ENCODE measurements at places on chromosomes 6 and 20. TPM values are rescaled to one million over a fixed set of nuclear protein-coding genes. Genes with fewer than 3 reads are reported as not detected.

DNA sequence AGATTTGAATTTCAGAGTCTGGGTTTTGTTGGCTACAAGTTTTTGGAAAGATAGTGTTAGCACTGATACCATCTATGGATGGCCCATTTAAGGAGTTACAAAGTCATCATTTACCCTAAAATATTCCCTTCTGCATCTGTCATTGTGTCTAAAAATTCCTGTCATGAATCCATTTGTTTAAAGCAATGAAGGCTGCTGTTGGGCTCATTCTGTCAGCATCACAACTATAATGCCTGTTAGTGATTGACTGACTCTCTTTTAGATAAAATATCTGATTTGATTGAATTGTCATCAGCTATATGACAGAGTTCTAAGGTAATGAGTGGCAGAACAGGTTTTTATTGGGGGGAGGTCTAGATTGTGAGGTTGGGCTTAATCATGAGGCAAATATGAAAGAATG, 167.6 kb upstream of the IMPG1 start:
- DNase-seq = no peak

DNA sequence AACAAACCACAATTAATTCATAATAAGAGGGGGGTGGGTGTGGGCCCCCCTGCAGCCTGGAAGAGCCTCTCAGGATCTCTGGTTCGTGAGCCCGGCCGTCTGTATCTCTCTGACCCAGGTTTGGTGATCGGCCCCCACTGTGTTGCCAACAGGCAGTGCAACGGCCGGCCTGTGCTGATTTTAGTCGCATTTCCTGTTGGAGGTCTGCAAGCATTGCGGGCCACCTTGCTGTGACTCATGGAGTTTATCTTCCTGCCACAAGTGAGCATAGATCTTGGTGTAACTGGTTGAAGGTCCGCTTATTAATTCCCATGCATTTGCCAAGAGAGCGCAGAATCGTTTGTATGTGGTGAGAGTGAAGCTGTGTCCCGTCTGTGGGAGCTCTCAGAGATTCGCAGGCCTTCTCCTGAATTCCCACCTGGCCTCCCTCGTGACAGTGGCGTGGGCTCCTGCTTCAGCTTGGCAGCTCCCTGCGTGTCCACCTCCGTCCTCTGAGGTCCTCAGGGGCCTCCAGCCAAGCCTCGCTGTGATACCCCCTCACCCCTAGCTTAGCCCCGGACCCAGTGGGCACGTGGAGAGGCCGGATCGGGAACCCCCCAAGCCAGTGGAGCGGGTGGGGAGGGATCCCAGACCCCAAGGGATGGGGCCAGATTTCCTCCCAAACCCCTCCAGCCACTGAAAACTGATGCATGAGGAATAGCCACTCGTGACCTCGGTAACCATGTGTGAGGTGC, 269.8 kb downstream of the CDH4 start:
- no peak for DNase-seq

Gene TBC1D22B
- 4.0 TPM for total RNA-seq

Gene PTCRA
- total RNA-seq = not detected

DNA sequence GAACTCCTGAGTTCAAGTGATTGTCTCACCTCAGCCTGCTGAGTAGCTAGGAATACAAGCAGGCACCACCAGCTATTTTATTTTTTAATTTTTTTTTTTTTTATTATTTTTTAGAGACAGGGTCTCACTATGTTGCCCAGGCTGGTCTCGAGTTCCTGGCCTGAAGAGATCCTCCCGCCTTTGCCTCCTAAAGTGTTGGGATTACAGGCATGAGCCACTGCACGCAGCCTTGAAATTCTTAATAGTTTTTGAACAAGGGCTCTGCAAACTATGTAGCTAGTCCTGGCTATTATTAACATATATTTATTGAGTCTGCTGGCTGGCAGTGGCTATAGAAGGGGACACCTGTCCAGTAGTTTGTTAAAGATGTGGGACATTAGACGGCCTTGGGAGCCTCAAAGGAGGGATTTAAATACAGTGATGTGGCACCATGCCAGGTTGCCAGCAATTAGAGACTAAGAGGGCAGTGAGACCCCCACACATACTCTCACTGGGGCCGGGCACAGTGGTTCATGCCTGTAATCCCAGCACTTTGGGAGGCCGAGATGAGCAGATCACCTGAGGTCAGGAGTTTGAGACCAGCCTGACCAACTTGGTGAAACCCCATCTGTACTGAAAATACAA, 21.1 kb upstream of the TAF8 start:
- no peak for DNase-seq

Gene HUS1B
- total RNA-seq = 0.17 TPM

Measured in Caki2 (cell line).